Left renal cortex interstitium (tissue), 4 donors: ENCODE measurements at places on chromosomes 7 and 10. TPM values are rescaled to one million over a fixed set of nuclear protein-coding genes. Genes with fewer than 3 reads are reported as not detected.

GRCh38 chr10:80429521-80429973 is 21.2 kb downstream of the PRXL2A start:
- DNase-seq = no peak

DNA sequence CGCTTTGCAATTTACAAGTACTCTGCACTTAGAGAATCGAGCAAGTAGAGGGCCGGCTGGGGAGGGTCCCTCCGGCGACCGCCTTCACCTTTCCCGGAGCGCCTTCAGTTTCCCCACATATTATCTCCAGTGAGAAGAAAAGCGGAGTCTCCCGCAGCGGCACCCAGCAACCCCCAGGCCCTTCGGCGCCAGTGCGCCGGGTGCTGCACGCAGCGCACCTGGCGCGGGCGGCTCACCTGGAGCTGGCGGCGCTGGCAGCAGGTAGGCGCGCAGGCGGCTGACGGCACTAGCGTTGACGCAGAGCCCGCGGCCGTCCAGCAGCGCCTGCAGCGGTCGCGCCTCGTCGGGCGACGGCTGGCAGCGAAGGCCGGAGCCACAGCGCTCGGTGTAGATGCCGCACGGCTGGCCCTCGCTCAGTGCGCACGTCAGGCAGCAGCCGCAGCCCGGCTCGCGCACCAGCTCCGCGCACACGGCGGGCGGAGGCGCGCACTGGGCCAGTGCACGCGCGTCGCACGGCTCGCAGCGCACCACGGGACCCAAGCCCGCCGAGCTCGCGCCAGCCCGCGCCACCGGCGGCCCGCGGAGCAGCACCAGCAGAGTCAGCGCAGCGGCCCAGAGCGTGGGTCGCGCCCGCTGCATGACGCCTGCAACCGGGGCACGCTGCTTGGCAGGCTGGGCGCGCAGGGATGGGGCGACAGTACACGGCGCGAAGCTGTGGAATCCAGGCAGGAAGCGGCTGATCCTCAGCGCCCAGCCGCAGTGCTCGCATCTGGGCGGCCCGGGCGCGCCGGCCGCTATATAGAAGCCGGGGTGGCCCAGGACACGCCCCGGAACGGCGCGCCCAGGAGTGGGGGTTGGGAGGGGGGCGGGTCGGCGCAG is at the start of gene IGFBP3:
Gene IGFBP3, minus strand, starts transcription at position 771 of the 879 bp plus-strand sequence. Its CDS starts 132 bp downstream, at position 639.
- DNase-seq = no peak

KLLN gene
- polyA plus RNA-seq = 1.7 TPM

DNA sequence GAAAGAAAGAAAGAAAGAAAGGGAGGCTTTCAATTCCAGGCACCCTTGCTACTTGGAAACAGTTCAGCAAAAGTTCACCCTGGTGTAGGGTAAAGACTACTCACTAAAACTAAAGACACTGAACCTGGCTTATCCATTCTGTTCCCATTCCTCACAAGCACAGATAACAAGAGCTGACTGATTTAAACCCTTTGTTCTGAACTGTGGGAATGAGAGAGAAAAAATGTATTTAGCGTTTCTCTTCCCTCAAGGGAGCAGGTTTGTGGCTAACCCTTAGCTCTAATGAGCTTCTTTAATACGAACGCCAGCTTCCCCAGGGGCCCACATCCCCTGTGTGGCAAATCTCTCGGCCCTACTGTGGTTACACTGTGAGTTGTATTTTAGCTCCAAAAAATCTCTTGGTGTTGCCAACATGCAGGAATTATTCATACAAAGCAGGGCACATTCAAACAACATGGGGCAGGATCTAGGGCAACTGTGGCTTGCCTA is 23.3 kb downstream of the PRTFDC1 start:
- no peak for DNase-seq

HOXA3 gene
- polyA plus RNA-seq = 36.3 TPM

DNA sequence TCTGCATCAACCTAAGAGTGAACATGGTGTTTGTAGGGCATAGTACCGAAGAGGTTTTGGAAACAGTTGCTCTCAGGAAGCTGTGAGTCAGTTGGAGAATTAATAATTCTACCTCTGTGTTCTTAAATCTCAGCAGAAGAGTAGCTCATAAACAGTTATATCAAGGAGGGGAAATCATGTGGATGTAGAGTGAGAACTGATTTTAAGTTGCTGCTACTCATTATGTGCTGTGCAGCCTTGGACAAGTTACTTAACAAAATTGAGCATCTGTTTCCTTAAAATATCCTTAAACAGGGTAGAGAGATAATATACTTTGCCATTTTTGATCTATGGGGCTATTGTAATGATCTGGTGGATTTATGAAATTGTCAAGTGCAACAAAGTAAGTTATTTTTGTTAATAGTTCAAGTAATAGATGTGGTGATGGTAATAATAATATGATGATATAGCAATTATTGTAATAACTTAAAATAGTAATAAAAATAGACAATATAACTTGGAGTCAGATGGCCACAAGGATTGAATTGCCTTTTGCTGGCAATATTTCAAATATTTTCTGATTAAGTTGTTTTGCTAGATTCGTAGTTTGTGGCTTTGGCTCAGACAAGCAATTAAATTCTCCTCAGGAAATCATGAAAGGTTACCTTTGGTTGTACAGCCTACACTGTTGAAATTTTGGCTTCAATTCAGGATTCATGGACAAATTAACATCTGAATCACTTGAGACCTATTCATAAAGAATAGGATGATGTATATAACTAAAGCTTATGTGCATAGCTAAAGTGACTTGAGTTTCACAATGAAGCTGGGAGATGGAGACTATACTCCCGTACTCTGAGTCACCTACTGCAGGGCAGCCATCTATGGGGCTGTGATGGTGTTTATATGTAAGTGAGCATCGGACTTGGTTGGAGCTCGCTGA is 228.5 kb downstream of the CDK14 start:
- no peak for DNase-seq

DNA sequence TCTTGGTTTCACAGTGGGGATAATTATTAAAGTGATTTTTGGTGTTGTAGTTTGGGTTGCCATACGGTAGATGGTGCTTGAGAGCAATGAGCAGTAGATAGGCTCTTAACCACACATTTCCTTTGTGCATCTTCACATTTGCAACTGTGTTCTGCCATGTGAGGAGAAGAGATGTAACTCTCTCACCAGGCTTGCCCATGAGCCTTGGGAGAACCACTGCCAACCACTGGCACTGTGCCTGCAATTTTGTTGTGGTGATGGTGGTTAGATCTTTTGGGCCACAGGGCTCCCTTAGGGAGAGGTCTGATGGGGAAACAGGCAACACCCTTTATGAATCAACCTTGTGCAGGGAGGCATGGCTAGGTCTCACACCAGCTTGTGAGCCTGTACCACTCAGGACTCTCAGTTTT is 204.3 kb downstream of the CCDC7 start:
- no peak for DNase-seq

SFTPA2 gene
- not detected for polyA plus RNA-seq

DNA sequence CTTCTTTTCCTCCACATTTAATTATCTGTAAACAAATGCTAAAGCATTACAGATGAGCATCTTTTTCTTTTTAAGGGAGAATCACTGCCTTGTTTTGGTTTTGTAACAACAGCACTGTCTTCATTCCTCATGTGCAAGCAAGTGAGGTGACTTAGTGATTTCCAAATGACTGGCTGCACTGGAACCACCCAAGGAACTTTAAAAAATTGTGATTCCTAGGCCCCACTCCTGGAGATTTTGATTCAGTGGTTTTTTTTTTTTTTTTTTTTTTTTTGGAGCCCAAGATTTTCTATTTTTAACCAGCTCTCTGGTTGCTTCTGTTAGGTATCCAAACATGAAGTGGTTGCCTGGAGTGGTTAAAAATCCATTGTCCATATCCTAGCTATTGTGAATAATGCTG is 176.2 kb downstream of the LRMDA start:
- DNase-seq = no peak
